ENCODE measurements at places on chromosomes 3 and 15.

DNA sequence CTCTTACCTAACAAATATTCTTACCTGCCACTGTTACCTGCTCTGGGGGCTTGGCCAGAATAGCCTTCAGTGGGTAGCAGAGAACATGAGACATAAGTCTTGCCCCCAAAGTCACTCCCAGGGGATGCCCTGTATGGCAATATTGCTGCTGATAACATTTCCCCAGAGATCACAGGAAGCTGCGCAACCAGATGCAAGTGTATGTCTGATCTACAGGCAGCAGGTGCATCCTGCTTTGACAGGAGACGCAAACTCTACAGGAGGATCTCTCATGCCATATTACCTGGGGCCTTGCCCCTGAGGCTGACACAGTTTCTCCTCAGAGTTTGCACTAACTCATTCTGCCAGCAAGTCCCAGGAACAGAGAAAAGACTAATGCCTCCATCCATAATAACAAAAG lies 174.4 kb upstream of the LPP start:
- no peak for DNase-seq

DNA sequence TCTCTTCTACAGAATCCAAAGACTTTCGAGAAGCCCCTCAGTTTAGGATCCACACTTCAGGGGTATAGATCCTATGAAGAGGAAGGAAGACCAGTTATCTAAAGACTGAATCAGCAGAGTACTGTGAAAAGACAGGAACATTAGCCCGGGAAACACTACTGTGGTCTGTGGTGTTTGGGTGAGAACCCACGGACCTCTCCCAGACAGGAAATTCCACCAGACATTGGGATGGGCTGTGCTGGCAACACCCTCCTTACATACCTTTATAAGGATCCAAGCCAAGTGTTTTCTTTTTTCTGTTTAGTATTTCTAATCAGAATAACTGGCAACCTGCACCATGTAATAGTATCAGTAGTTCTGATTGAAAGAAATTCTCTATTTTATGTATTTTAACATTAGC lies 14.1 kb downstream of the TMEM207 start:
- DNase-seq = no peak

DNA sequence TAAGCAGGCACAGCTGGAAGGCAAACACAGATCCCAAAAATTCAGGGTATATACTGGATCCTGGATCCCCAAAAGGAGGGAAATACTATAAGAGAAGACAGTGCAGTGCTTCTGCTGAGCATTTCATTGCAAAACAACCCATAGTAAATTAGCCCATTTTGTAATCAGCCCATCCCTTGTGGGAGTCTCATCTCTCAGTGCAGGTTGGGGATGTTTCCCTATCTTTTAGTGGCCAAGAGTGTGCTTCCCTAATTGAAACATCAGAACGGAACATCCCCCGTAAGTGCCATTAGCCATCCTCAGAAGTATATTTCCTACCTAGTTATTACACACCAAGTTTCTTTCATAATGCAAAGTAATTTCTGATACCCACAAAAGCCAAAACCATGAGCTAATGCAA lies 11.2 kb upstream of the MTMR14 start:
- DNase-seq = no peak

- DNase-seq = no peak
Observed at GRCh38 chr3:187850258-187850921, 105.1 kb upstream of the BCL6 start.

DNA sequence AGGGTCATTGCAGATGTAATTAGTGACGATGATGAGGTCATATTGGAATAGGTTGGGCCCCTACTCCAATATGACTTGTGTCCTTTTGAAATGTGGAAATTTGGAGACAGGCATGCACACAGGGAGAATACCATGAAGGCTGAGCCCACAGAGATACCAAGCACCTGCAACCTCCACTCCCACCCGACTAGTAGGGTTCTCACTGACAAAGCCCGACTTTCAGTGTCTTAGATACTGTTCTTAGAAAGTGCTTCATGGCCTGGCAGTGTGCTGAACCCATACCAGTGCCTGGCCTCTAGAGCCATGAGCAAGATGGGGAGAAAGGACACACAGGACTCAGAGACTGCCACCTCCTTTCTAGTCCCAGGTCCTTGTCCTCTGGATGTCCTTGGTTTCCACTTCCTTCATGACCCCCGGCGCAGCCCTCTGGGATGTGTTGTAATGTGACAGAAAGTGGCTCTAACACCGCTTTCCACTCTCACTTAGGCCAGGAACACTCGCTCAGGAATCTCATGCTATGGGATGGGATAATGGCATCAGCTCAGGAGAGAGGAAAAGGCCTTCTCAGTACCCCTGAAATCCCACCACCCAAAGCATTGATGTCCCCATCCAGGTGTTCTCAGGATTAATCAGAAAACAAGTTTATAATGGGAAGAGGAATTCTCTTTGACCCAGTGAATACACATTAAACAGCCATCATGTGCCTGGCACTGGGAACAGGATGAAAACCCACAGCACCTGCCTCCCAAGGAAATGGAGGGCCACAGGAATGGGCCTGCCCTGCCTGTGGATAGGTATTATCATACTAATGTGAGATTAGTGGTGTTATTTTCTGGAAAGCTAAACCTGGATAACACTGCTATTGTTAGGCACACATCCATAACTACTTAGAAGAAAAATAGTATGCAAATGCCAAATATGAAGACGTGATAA lies 59.9 kb downstream of the RPL39L start:
- DNase-seq = no peak

GRCh38 chr3:107965136-107965655 lies 125.6 kb downstream of the CD47 start:
- no peak for DNase-seq

- no peak for DNase-seq
Observed at GRCh38 chr3:31035681-31036080, 141.2 kb upstream of the GADL1 start.

GRCh38 chr3:177429771-177430170 lies 232.5 kb upstream of the TBL1XR1 start:
- no peak for DNase-seq

DNA sequence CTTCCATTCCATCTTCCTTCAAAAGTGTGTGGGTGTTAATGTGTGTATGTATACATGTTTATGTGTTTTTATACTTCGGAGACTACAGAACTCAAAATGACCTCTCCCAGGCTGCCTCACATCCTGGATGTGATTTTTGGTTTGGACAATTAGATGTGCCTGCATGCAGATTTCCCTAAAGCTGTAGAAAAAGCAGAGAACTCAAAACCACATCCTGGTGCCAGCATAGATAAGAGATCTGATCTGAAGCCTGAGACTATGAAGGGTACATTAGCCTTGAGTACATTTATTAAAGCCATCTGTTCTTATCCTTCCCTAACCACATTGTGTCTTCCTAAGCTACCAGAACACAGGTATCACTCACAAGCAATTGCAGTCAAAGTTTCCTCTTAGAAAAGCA lies 319.4 kb upstream of the RASGRP1 start:
- DNase-seq = no peak

All from retinal pigment epithelial cell (primary cell).